Foreskin fibroblast (primary cell): ENCODE measurements at places on chromosomes 5 and 9.

- DNase-seq, result no peak
These were observed 117.9 kb downstream of the CDC42SE2 start for GRCh38 chr5:131381777-131382176.

GRCh38 chr9:79028101-79028500 lies 543.7 kb upstream of the TLE4 start:
- DNase-seq, result peak; percentile 71

DNA sequence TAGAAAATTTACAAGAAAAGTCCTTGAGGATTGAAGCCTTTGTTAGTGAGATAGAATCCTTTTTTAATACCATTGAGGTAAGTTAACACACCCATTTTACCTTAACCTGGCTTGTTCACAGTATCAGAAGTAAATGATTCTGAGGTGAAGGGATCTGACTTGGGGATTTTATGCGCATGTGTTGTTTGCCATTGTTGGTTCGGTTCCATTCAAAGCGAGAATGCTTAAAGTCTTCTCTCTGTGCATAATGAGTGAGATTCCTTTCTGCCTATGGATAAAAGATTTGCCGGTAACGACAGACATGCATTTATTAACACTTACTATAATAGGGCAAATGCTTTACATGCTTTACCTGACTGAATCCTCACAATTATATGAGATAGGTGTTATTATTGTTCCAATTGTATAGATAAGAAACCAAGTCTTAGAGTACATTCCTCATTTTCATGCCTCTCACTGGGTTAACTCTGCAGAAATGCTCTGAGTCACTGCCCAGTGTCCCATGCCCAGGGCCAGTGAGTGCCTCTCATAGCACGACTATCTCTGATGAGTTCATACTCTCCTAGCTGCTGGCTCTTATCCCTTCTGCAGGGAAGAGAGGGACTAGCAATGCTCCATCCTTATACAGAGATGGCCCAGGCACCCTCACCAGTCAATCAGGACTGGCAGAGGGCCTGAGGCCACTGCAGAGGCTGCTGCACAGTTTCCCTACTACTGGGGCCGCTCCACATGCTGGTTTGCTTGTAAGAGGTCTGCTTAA lies 54.4 kb downstream of the CMYA5 start:
- peak; percentile 11 for DNase-seq

DNA sequence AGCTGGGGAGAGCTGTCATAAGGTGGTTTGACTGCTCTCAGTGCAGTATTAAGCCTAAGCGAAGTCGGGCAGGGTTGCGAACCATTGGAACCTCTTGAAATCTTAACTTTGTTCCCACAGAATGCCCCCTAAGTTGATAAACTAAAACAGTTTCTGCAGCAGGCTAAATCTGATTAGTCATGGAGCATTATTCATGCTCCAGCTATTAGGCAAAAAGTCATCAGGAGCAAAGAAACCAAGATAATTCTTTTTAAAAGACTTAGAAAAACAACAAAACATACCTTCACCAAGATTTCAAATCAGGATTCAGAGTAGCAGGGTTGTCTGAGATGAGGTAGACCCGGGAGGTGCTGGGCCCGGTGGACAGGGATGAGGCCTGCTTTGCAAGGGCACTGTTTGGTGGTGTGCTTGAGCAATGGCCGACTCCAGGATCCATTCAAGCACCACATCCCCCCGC lies 69.9 kb upstream of the PLPP1 start:
- peak; percentile 52 for DNase-seq

GRCh38 chr5:56406221-56406620 lies 173.1 kb upstream of the ANKRD55 start:
- DNase-seq, result no peak

- DNase-seq, result no peak
These were observed 85.0 kb downstream of the FSTL4 start for GRCh38 chr5:133527311-133527710.
